ENCODE measurements at places on chromosomes 1 and 21. TPM values are rescaled to one million over a fixed set of nuclear protein-coding genes. Genes with fewer than 3 reads are reported as not detected.
A peak's percentile ranks its signal among the peaks of the same experiment; 100 is the strongest.

DNA sequence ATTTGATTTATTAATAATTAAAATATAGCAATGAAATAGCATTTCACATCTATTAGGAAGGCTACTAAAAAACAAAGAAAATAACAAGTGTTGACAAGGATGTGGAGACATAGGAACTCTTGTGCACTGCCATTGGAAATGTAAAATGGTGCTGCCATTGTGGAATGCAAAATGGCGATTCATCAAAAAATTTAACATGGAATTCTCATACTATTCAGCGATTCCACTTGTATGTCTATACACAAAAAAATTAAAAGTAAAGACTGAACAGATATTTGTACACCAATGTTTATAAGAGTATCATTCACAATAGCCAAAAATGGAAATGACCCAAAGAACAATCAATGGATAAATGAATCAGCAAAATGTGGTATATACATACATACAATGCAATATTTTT, 101.3 kb upstream of the S1PR1 start:
- DNase-seq = no peak

GRCh38 chr1:246226041-246226440, 281.0 kb downstream of the SMYD3 start:
- no peak for DNase-seq

PLA2G2F gene
- polyA plus RNA-seq = 0.26 TPM

DNA sequence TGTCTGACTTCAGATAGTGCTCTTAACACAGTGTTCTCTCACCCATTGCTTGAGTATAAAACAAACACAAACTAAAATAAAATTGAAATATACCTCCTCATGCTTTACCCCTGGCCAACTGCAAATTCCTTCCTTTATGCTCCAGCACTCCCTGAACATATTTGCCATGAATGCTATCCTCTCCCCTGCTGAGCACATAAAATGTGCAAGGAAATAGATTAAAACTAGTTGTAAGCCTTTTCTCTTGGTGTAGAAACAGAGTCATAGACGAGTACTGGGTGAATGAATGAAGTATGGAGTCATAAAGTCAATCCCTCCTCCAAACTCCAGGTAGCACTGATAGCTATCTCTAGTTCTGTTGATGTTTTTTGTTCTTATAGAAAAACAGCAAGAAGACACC, 2.6 kb downstream of the GPR161 start:
- no peak for DNase-seq

GRCh38 chr1:66929146-66929688, 4.4 kb downstream of the MIER1 start:
- DNase-seq = no peak

DNA sequence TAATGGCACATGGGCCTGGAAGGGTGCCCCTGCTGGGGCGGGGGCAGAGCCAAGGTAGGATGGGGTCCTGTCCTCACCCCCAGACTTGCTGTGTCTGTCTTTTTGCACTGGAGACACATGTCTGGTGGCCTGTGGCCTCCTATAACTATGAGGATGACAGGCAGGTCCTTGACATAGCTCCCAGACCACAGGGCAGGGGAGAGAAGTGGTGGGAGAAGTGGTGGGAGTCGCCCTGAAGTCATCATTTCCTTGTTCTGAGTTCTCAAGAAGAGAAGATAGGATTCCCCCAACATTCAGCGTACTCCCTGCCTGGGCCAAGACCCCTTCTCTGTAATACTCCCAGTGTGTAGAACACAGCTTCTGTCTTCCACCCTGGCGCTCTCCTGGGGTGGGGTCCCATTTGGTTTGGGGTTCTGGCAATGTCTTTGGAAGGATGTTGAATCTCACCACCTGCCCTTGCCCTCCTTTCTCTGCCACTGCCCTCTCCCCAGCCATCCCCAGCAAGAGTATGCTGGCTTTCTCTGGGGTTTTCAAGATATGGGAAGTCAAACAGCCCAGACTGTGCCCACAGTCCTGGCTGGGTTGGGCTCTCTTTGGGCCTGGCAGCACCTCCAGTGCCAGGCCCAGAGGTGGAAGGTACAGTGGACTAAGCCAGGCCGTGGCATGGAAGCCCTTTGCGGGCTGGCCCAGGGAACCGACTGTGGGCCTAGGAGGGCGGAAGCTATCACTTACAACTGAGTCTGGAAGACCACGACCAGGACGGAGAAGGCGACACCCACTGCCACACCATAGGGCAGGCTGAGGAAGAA, 19.4 kb downstream of the SLC26A9 start:
- no peak for DNase-seq

DNA sequence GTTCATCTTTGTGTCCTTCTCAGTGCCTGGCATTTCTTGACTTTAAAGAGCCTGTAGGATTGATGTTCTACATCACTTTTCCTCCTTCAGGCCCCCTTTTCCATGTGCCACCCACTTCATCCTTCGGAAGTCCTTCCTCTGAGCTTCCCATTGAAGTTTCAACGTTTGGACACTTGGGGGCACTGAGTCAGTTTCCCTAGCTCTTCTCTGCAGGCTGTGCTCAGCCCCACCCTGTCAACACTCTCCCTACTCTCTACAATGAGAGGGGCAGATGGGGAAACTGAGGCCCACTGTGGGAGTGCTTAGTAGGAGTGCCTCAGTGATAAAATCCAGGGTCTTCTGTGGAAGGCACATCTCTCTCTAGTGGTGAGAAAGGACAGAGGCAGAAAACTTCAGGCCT, 11.9 kb downstream of the KCNJ10 start:
- DNase-seq = no peak

DNA sequence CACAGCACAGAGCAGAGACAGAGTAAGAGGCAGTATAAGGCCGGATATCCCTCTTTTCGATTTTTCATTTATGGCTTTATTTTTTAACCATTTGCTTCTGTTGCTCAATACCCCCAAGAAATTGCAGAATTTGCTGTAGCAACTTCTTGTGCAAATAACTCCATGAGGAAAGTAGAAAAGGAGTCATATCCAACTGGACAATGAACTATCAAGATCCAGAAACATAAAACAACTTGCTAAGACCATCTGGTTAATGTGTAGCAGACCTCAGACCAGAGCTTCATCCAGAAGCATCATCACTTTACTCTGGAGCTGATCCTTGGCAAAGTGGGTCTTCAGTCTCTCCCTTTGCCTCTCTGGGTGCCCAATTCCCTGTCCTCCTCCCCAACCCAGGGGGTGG, 45.9 kb downstream of the ZNF697 start:
- DNase-seq = no peak

- no peak for DNase-seq
Observed at GRCh38 chr1:209505044-209505443, 78.5 kb upstream of the CAMK1G start.

GRCh38 chr1:186617926-186618325, 62.3 kb downstream of the PTGS2 start:
- DNase-seq = no peak

- DNase-seq = no peak
Observed at GRCh38 chr1:9244501-9245229, 10.1 kb downstream of the H6PD start.

DNA sequence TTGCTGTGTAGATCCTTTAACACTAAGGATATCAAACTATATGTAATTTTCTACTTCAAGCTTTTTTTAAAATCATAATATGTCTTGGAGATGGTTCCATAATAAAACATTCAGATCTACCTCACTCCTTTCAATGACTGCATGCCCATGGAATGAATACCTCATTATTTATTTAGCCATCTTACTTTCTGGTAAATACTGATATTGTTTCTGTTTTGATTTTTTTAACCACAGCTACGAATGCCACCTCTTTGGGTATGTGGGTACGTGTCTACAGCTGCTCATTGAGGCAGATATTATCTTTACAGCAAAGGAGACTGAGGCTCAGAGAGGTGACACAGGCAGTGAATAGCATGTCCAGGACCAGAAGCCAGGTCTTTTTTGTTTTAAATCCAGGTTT, 215.7 kb downstream of the ST6GALNAC3 start:
- DNase-seq = no peak

GRCh38 chr1:100132566-100133477, at the start of the genes SASS6 and TRMT13:
Gene SASS6 (minus strand): TSS chr1:100132930. CDS start chr1:100132814, 116 bp downstream.
Gene TRMT13 (plus strand): TSS chr1:100133163. CDS start chr1:100133169, 6 bp downstream.
- DNase-seq = peak; percentile 63

DNA sequence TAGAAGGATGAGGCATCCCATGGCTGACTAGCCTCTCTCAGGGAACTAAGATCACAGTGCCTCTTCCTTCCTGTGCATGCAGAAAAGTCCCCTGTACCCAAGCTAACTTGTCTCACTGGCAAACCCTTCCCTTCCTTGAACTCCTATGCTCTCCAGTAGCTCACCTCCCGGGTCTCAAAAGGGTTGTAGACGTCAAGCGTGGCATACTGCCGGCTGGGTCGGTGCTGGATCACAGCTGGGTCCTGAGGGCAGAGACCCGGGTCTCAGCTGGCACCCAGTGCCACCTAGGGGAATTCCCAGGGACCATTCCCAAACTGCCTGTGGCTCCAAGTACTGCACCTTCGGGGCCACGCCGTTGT, 688 bp downstream of the SCAMP3 start:
- DNase-seq = no peak

DNA sequence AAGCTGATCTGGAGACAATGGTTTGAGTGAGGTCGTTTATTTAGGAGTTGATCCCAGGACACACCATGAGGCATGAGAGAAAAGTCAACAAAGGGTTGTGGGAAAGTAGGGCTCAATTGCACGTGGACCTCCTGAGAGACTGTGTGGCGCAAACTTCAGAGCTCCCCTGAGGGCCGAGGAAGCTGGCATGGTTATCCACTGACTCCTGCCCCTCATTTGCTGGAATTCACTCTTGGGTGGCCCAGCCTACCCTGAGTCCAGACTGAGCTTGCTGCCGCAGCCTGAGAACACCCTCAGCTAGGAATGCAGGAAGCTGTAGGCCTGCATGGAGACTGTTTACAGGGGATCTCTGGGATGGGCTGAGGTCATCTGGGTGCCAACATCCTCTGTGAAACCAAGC, 301.0 kb downstream of the RWDD3 start:
- no peak for DNase-seq
